Hematopoietic multipotent progenitor cell (in vitro differentiated cells): ENCODE measurements at places on chromosomes 5 and 9.

GRCh38 chr5:45060724-45061123, 252.0 kb downstream of the MRPS30 start:
- DNase-seq, result no peak

DNA sequence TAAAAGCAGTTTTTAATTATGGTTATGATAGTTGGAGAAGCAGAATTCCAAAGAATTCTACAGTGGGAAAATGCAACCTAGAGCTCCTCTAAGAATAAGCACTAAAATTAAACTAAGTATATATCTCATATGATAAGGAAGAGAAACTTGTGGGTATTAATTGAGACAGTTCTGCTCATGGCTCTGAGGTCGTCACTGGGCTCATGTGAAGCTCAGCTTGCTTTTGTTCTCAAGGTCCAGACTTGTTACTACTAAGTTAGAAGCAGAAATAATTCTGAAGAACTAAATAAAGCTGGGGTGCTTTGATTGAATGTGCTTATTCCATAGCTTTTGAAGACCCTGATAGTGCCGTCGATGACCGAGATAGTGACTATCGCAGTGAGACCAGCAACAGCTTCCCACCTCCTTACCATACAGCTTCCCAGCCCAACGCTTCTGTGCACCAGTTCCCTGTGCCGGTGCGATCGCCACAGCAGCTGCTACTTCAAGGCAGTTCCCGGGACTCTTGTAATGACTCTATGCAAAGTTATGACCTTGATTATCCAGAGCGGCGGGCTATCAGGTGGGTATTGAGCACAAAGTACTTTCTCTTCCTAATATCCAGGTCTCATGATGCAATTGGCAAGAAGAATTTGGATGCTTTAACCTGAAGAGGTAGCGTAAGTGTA, 133.7 kb downstream of the UNC13B start:
- DNase-seq, result no peak

DNA sequence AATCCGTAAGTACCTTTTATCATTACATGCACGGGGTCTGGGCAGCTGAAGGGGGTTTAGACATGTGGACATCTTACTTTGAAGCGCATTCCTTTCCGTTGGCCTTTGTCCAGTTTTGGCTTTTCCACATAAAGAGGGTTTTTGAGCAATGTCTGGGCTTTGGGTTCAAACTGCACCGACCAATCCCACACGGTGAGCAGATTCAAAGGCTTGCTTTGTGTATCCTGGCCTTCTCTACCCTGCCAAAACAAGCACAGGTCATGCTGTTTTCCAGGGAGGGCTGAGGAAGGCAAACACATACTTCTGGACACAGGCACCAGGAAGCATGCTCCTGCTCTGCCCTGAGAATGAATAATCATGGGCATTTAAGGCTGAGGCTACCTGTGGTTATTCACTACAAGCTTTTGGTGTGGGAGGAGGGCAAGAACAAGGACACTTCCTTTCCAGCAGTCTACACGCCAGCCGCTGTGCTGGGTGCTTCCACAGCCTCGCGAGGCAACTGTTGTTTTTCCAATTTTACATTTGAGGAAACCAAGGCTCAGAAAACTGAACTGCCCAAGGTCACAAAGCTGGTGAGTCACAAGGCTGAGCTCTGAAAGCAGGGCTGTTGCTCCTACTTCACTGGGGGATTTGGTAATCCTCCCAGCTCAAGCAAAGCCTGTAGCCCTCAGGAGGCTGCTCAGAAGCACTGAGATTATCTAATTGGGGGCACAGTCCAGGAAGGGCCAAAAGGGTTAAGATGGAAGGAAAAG, 59.8 kb upstream of the GOLPH3 start:
- no peak for DNase-seq

DNA sequence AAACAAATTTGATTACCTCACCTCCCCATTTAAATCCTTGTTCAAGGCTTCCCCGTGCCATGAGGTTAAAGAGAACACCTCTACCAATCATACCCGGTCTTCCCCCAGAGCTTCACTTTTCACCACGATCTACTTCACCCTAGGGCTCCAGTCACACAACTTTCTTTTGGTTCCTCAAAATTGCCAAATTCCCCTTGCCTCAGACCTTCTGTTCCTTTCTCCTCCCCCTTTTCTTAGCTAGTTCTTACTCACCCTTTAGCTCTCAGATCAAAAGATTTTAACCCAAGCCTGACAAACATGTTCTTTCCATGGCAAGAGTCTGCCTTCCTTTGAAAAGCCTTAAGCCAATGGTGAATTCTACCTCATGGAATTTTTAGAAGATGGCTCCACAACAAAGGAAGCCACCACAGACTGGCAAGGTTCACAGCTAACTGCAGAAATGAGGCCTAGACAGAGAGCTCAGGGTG, 56.7 kb downstream of the MAPKAP1 start:
- DNase-seq, result no peak

GRCh38 chr5:132114150-132115121, 40.8 kb downstream of the CSF2 start:
- DNase-seq, result peak; percentile 78

- DNase-seq, result no peak
These were observed 176.4 kb downstream of the C5orf15 start for GRCh38 chr5:133792024-133792423.

GRCh38 chr9:3299872-3300271, 225.9 kb downstream of the RFX3 start:
- DNase-seq, result peak; percentile 9

- DNase-seq, result no peak
These were observed 103.1 kb upstream of the DMRT1 start for GRCh38 chr9:738209-738915.

DNA sequence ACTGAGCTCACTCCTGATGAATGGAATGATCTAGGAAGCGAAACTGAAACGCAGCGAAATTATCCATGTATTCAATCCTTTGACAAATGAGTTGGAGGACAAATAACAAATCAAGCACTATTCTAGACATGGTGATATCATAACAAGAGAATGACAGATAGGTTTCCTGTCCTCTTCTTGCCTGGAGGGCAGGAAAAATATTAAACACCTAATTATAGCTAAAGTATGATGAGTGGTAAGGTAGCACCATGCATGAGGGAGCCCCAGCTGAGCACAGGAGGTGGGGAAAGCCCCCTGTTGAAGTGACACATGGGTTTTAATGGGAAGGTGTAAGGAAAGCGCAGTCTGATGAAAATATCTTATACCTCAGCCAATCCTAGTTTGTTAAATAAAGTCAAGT, 225.2 kb downstream of the NPR3 start:
- no peak for DNase-seq

GRCh38 chr9:127318651-127319167, 54.1 kb downstream of the GARNL3 start:
- no peak for DNase-seq

- peak; percentile 22 for DNase-seq
These were observed 980 bp downstream of the CCNO start for GRCh38 chr5:55232271-55232984.

DNA sequence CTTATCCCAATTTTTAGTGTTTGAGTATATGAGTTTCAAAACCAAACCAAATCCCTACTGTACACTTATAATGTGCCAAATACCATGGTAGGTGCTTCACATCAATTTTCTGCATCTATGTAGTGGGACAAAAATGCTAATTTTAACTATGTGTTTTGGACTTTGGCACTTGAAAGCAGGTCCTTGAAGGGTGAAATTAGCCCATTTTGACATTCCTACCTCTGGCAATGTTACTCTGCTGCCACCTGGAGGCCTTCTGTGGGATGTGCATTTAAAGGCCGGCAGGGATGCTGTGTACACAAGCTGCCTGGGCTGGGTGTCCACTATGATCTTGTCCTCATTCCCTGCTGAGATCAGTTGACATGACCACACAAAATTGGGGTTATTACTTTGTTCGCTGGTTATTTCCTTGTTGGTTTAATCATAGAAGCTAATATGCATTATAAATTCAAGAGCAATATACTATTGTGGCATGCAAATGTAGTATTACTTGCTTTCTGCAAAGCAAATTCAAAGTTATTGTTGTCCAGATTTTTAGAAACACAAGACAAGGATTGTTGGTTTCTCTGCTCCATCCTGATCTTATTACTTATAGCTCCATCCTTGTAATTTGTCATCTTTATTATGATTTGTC, 166.8 kb downstream of the ARHGEF28 start:
- DNase-seq, result peak; percentile 17

GRCh38 chr5:55407059-55407684, 99.4 kb downstream of the MTREX start:
- DNase-seq, result no peak

DNA sequence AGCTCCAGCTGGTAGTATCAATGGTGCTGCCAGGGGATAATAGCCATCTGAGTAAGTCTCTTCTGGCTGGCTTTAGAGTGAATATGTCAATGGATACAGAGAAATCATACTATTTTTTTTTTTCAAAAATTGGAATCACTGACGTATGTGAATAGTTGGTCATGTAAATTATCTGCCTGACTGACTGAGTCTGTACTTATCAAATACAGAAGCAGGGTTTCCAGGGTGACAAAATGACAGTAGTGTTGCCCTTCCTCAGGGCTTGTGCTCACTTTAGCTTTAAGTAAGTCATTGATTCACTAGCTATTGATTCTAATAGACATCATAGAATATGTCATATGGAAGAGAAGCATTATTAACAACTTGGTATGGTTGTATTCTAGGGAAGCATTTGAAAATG, 126.0 kb upstream of the C6 start:
- DNase-seq, result no peak

DNA sequence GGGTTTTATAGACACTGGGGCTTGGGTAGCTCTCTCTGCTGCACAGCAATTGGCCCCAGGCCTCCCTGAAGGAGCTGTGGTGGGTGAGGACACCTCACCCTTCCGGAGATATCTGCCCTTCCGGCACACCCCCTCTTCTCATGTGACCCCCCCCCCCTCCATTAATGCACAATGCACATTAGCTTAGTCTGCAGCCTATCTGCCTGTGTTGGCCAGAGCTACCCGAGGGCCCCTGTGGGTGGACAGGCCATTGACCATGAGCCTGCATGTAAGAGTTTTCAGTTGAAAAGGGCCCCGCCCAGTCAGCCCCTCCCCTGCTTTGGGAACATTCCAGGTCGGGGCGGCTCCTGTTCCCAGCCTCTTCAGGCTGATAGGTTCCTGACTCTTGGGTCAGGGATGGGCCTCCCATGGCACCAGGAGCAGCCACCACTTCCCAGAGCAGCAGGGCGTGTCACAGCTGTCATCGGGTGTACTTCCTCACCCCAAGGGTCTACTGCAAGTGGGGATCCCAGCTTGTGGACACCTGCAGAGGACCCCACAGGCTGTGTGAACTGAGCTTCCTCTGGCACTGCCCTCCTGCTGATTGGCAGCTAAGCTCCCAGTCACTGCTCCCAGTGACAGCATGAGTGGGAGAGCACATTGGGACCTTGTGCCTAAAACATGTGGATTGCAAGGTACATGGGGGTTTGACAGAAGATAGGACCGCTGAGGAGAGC, 17.8 kb downstream of the PHF2 start:
- DNase-seq, result no peak

GRCh38 chr5:144142139-144142823, 28.2 kb downstream of the YIPF5 start:
- no peak for DNase-seq

DNA sequence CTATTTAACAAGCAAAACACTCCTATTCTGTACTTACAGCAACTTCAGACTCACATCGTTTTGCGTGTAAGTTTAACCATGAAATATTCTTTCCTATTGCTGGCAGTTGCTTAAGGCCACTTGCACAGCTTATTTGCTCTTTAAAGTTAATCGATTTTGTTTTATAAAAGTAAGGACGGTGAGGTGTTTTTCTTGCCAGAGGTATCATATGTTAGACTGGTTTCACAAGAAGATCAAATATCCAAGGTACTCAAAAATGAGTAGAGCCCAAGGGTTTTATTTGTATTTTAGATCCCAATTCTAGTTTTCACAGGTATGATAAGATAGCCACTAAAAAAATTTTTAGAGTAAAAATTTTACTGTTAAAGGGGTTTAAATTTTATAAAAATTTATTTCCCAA, 16.2 kb downstream of the CLINT1 start:
- no peak for DNase-seq

GRCh38 chr5:89179731-89180130, 296.7 kb upstream of the MEF2C start:
- DNase-seq, result no peak

DNA sequence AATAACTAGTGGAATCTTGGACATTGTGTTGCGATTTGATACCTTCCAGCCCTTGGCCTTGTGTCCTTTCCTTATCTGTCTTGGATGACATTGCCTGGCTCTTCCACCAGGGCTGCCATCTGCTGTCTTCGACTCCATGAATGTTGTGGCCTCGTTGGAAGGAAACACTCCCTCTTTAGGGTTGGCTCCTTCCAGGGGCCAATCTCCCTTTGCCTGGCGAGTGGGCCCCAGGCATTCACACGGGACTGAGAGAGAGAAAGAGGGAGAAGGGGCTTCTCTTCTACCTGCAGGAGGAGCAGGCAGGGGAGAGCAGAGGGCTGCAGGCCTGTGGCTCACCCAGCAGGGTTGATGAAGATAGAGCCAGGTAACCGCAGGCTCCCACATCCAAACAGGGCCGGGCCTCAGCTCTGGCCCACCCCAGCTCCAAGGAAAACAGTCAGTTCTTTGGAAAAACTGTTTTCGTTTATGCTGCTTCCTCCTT, 31.3 kb downstream of the FGF1 start:
- DNase-seq, result no peak
